GM04504 (cell line): ENCODE measurements at places on chromosomes 4 and X.

GRCh38 chrX:46461660-46462191 is 83.5 kb downstream of the ZNF674 start:
- DNase-seq = no peak

DNA sequence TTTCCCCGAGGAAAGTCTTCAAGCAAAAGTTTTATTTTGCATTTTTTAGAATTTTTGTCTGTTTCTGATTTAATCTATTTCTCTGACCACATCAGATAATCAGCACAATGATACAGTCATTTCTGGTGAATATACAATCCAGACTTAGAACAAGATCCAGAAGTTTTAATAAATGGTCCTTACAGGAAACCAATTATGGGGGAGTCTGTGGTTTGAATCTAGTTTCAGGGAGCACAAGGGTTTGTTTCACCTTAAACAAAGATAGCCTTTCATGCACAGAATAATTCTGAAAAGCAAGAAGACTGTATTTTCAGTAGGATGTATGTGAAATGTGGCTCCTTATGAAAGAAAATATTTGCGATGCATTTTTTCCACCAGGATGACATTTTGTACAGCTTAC is 158.5 kb upstream of the ARSJ start:
- DNase-seq = no peak

DNA sequence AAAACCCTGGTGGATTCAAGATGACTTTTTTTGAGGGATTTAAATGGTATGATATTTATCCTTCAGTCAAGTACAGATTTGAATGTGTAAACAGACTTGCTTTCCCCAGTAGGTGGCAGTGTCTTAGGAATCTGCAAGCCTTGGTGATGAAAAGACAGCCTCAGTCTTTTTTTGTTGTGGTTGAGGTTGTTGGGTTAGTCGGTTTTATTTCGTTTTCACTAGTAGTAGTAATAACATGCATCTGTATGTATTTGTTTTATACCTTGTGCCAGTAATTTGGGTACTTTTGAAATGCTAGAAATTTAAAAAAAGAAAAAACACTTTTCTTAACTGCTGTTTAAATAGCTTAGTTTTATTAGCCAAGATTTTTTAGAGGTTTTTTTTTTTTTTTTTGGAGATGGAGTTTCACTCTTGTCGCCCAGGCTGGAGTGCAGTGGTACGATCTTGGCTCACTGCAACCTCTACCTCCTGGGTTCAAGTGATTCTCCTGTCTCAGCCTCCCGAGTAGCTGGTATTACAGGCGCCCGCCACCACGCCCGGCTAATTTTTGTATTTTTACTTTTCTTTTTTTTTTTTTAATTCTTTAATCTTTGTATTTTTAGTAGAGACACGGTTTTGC is 39.2 kb downstream of the COPS4 start:
- peak; percentile 67 for DNase-seq

DNA sequence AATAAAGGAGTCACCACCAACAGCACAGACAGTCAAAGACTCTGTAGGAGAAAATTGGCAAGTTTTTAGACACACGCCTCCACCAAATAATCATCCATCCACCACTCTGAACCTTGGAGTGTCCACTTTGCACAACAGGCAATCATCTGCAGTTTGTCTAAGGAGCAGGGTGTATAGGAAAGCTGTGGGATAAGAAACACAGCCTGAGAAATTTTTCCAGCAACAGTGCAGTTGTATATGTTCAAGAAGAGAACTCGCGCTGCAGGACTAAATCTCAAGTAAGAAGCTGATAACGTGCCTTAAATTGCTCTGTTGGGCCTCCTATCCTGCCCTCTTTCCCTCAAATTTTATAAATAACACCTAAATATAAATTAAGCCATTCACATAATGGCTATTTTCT is 136.7 kb upstream of the PPARGC1A start:
- no peak for DNase-seq

DNA sequence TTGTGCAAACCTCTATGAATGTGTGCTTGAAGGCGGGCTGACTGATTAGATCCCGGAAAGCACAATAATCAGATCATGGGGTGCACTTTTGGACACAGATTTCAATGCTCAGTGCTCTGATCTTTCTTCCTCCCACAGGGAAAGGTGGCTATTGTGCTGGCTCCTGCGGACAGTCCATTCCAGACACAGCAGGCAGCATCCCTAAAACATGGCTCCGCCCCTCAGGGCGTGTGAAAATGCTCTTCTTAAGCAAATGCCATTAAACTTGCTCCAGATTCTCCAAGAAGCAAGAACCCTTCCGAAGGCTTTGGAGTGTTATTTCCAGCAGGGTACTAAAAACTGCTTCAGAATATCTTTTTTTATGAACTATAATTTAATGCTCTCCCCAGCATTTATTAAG is 100.0 kb downstream of the SLC2A9 start:
- DNase-seq = no peak

GRCh38 chrX:39705290-39705689 is 392.5 kb downstream of the BCOR start:
- peak; percentile 66 for DNase-seq

DNA sequence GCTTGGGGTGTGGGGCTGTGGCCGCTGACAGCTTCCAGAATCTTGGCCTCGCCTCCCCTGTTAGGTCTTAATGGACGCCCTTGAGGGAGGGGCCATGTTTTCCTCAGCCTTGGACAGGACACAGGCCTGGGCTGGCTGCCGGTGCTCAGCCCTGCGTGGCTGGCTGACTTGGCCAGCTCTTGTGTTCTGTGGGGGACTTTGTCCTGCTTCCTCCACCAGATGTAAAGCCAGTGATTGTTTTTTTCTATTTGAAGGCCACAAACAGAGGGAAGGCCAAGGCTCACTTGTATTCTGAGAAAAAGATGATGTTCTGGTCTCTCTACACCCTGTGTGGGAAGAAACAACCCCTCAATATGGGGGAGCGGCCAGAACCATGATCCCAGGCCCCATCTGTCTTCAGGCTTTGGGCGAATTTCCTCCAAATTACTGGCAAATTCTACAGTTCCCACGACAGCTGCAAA is 71.3 kb downstream of the HTRA3 start:
- DNase-seq = no peak

DNA sequence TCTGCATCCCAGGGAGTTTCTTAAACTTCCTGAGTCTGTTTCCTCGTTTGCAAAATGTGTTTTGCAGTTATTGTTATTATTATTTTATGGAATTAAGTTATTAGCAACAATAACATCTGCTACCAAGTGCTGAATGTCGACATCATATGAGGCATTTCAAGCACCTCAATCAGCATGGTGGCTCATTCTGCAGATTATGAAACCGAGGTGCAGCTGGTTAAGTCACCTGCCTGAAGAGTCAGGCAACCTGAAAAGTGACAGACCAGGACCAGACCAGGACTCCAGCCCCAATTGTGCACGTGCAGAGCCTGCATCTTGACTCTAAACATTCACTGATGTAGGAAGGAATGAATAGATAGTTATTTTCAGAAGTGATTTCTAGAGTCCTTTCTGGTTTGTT is 99.8 kb downstream of the AFAP1 start:
- DNase-seq = no peak

DNA sequence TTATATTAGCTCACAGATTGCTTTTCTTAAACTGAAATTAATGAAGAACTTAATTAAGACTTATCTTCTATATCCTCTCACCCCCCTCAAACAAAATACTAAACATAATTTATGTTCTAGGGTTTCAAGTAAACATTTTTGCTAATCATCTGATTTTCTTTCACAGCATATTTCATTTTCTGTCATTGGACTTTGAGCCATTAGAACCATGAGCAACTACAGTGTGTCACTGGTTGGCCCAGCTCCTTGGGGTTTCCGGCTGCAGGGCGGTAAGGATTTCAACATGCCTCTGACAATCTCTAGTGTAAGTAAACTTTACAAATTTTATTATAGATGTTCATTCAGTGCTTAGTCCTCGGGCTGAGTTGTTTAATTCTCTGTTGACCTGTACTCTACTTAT is 3.3 kb downstream of the PDLIM5 start:
- DNase-seq = peak; percentile 68
